ENCODE measurements at places on chromosomes 11 and 22. TPM values are rescaled to one million over a fixed set of nuclear protein-coding genes. Genes with fewer than 3 reads are reported as not detected.

SAA1 gene
- total RNA-seq: not detected

GANAB gene
- 167 TPM for total RNA-seq

GLYATL2 gene
- total RNA-seq: 1.3 TPM

TSSK2 gene
- total RNA-seq: not detected

SLC25A45 gene
- total RNA-seq: 1.5 TPM

IL18 gene
- 0.17 TPM for total RNA-seq

NFRKB gene
- total RNA-seq: 13.6 TPM

MUC5B gene
- not detected for total RNA-seq

KIF18A gene
- 4.9 TPM for total RNA-seq

CDHR5 gene
- total RNA-seq: not detected

TCN2 gene
- total RNA-seq: 6.9 TPM

OR6A2 gene
- under 0.01 TPM for total RNA-seq

MPEG1 gene
- not detected for total RNA-seq

METTL15 gene
- total RNA-seq: 20.5 TPM

CCDC116 gene
- total RNA-seq: 0.17 TPM

SCGB1C1 gene
- total RNA-seq: not detected

CHRDL2 gene
- total RNA-seq: not detected

APOBEC3G gene
- total RNA-seq: 22.1 TPM

POLR2L gene
- total RNA-seq: 196 TPM

MS4A6E gene
- not detected for total RNA-seq

C11orf91 gene
- total RNA-seq: not detected

PHOX2A gene
- not detected for total RNA-seq

CHRM1 gene
- not detected for total RNA-seq

All from fibroblast of lung (primary cell).